D341Med (cell line): ENCODE measurements at places on chromosomes 11 and 22.
A peak's percentile ranks its signal among the peaks of the same experiment; 100 is the strongest.

DNA sequence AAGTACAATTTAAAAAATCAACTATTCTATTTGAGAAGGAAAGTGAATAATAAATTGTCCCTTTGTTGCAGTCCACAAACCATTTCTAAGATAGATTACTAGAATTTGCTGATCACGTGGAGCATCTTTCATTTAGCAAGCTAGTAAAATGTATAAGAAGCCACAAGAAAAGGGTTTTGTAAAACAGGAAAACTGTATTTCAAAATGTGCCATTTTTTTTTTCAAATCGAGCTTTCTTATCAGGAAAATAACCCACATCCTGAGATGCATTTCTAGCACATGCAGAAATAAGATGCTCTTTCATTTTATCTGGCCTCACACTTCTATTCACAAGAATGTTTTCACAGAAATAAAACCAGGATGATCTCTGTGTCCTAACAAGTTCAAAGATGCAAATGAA is 3.2 kb upstream of the PATE3 start:
- DNase-seq: no peak

DNA sequence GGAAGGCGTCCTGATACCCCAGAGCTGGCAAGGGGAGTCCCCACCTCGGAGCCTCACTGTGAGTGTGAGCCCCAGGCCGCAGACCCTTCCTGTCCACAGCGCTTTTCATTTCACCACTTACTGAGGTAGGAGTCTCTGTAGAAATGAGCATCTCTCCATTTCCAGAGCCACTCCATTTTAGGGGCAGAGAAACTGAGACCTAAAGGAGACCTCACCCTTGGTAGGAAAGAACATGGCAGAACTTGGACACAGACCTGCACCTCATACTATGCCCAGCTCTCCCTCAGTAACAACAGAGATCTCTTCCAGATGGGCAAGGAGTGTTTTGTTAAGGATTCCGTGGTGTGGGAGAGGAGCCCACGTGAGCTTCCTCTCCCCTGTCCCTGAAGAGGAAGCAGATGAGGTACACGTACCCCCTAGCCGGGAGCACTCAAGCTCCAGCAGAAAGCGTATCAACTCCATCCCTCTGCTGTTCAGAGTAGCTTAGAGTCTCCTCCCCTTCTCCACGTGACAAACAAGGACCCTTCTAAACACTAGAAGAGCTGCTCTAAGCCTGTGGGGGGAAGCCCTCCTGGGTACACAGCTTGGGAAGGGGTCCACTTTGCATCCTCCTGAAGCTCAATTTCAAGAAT is 532 bp upstream of the VSIG2 start:
- DNase-seq: no peak

- no peak for DNase-seq
Measured at GRCh38 chr11:60757231-60757800, 649 bp downstream of the MS4A15 start.

DNA sequence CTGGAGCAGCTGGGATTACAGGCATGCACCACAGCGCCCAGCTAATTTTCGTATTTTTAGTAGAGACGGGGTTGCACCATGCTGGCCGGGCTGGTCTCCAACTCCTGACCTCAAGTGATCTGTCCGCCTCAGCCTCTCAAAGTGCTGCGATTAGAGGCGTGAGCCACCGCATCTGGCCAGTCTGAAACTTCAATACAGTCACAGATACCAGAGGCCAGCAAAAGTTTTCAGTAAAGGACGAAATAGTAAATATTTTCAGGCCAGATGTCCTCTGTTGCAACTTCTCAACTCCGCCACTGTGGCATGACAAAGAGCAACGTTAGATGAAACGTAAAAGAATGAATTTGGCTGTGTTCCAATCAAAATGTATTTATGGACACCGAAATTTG is 403.6 kb downstream of the MN1 start:
- no peak for DNase-seq

DNA sequence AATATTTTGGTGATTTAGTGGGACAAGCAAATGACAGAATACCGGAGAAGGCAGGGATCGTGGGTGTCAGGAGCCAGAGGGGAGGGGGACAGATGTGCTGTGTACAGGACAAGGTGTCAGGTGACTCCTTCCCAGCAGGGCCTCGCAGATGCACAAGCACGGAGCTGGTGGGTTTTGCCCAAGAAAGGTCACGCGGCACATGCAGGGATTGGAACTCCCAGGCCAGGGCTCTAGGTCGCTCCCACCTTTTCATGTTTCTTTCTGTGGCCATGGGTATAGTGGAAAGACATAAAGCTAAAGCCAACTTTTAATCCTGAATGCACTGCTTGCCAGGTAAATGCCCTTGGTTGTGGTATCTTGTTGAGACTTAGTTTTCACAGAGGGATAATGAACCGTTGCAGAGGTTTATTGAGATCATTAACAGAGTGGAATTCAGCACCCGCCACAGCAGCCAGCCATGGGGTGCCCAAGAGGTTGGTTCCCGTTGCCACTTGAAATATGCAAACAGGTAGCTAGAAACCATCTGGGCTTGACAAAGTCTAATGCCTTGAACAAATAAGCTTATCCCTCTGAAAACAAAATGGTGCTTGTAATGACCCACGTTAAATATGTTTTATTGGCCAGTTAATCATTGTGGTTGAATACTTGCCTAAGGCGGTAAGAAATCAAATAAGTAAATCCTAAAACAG is 10.1 kb downstream of the C22orf23 start:
- DNase-seq: no peak

DNA sequence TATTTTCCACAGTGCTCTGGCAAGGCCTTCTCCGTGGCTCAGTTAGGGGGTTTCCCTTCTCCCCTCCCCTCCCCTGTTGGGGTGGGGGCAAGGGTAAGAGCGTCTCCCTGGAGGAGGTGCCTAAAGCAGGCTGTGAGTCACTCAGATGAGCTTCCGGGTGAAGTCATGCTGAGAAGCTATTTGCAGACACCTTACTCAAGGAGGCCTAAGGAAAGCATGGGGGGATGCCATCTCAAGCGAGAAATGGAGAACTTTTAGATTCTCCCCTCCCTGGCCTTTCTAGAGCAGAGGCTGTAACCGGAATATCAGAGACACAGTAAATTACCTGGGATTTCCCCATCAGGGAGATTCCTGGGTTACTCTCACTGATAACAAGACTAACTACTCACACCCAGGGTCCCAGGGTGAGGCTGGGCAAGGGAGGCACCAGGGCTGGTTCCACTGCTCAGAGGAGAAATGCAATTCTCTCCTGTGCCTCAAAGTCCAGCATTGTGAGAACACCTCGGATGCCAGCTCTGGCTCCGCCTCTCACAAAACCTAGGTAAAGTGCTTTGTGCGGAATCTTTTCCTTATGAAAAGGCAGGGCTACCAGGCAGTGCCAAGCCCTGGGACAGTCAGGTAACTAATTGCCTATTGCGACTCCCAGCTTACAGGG is 123.6 kb downstream of the ABTB2 start:
- DNase-seq: no peak

- no peak for DNase-seq
Measured at GRCh38 chr22:46845296-46846149, 83.1 kb downstream of the TBC1D22A start.

DNA sequence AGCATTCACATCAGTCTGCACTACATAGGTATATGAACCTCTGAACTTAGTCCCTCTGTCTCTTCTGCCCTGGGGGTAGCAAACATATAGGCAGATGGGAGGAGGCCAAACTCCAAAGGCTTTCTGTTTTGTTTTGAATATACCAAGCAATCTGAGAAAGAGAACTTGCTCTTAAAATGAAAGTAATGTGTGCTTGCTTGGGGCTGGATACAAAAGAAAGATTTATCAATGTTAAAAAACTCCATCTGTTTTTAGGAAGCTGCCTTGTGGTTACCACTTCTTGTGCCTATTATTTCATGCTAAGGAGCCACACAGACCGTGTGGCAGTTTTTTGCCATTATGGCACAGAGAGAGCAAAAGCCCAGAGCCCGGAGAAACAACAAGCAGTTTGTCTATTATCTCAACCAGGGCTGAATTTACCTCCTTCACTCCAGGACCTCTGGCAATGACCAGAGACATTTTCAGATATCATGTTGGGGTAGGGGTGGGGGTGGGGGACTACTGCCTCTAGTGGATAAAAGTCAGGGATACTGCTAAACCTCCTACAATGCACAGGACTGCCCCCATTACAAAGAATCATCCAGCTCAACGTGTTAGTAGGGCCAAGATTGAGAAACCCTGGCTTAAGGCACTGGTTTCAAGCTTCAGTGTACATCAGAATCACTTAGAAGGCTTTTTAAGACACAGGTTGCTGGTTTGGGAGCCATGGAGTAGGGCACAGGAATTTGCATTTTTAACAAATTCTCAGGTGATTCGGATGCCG is 124.2 kb downstream of the APIP start:
- no peak for DNase-seq

DNA sequence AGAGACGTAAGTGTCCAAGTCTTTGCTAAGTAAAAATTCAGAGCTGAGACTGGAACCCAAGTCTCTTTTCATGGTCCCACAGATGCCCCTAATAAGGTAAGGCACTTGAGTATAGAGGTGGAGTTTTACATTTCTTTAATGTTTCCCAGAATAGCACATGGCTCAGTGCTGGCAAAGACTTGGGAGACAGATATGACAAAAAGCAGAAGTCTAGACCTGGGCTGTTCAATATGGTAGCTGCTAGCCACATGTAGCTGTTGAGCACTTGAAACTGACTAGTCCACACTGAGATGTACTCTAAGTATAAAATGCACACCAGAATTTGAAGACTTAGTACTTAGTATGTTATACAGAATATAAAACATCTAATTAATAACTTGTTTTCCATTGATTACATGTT is 17.6 kb downstream of the VSTM5 start:
- no peak for DNase-seq

DNA sequence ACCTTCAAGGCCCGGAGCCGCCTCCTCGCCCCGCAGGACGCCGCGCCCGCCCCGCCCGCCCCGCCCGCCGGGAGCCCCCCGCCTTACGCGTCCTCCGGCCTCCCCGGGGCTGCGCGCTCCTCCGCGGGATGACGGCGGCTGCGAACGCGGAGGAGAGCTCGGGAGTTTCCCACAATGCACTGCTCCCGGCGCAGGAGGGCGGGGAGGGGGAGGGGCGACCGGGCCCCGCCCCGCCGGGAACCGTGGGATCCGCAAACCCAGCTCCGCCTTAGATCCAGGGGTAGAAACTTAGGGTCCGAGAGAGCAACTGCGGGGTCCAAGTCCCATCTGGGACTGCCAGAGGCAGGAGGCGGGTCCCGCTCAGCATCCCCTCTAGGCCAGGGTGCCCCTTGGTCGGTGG is at the start of gene CEND1:
CEND1 (minus strand) TSS at position 148 of the 400 bp plus-strand sequence. CDS start 1,514 bp downstream, outside the sequence.
- DNase-seq: peak; percentile 81

GRCh38 chr11:35261197-35261596 is 122.2 kb downstream of the CD44 start:
- DNase-seq: no peak
